ENCODE measurements at places on chromosomes 7 and 10.

DNA sequence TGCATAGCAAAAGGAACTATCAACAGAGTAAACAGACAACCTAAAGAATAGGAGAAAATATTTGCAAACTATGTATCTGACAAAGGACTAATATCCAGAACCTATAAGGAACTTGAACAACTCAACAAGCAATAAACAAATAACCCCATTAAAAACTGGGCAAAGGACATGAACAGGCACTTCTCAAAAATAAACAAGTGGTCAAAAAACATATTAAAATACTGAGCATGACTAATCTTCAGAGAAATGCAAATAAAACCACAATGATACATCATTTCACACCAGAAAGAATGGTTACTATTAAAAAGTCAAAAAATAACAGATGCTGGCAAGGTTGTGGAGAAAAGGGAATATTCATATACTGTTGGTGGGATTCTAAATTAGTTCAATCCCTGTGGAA, 17.1 kb downstream of the MAGI2 start:
- DNase-seq = no peak

GRCh38 chr7:51015581-51015980, 232.9 kb upstream of the GRB10 start:
- DNase-seq = no peak

DNA sequence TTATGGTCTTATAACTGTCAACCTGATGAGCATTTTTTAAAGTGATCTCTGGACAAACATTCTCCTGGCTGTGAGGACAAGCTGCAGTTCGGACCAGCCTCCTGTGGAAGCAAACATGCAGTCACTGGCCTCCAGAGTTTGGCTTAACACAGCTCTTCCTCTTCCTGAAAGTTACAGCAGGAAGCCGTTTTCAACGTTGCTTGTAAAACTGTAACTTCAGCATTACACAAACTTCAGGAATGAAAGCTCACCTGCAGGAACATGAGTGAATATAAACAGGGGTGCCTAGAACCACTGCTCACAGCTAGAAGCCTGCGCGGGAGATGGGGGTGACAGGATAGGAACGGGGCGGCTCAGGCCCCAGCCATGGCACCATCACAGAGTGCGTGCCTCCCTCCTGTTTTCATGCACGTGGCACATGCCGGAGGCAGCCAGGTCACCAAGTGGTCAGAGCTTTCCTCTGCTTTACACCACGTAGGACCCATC, 292.9 kb upstream of the PITRM1 start:
- no peak for DNase-seq

- DNase-seq = no peak
Measured at GRCh38 chr7:29588212-29588611, 24.6 kb downstream of the PRR15 start.

GRCh38 chr10:78383378-78384048, 349.9 kb downstream of the RPS24 start:
- DNase-seq = no peak

GRCh38 chr7:127865466-127865865, 165.8 kb downstream of the LRRC4 start:
- DNase-seq = no peak

DNA sequence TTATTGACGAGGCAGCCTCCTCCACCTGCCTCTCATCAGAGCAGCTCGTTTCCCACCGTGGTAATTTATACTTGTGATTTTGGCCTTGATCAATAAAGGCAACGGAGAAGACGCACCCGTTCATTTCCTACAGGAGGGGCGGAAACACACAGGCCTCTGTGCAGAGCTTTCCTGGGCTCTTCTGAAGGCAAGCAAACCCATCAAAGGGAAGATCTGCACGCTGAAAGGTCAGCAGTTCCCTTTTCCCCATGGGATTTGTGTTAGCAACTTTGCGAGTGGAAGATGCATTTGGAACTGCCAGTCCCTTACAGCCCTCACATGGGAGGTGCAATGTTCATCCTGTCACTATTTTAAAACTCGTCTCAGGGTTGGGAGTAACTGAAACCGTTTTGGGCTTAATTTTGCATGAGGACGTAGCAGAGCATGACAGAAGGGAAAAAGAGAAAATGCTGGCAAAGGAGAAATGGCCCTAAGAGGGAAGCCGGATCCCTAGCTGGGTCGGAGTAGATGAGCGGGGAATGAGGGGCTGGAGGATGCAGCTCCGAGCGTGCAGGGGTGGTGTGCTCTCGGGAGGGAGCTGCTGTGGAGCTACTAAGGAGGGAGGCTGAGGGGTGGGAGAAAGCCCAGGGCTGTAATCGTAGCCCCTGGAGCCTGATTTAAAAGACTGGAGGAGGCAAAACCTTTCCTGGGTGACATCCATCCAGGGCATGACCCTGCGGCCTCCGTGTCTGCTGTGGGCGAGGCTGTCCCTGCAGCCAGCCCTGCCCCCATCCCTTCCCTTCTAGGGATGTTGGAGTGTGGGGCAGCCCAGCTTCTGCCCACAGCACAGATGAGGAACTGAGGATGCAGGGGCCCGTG, 111.1 kb upstream of the FAM20C start:
- no peak for DNase-seq

DNA sequence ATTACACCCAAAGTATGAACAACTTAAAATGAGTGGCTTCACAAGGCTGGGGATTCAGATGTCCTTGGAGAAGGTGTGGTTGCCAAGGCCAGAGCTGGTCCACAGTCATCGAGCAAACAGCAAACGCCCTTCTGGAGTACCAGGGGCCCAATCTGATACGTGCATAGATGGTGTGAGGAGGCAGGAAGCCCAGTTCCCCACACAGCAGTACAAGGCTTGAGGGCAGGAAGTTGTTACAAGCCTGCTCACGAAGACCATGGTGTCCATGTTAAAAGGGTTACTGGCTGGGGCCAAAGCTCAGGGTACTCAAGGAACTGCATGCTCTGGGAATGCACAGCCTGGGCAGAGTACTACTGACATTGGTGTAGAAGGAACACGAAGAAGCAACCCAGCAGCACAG, 4.6 kb upstream of the ANKRD26 start:
- DNase-seq = no peak

- no peak for DNase-seq
Measured at GRCh38 chr7:82384779-82385178, 58.8 kb downstream of the CACNA2D1 start.

DNA sequence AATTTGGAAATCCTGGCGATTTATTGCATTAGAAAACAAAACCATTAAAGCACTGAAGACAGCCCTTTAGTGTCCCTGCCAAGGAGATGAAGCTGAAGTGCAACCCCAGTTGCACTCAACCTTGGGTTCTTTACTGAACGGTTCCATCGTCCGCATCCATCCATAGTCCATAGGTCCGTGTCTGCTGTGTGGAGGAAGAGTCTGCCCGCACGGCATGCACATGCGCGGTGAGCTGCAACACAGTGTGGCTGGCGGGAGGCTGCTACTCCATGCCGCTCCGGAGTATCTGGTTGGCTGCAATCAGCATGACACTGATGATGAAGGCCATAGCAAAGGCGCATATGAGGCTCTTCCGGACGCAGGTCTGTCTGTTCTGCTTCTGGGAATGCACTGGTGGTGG, 624.6 kb downstream of the CALN1 start:
- no peak for DNase-seq

DNA sequence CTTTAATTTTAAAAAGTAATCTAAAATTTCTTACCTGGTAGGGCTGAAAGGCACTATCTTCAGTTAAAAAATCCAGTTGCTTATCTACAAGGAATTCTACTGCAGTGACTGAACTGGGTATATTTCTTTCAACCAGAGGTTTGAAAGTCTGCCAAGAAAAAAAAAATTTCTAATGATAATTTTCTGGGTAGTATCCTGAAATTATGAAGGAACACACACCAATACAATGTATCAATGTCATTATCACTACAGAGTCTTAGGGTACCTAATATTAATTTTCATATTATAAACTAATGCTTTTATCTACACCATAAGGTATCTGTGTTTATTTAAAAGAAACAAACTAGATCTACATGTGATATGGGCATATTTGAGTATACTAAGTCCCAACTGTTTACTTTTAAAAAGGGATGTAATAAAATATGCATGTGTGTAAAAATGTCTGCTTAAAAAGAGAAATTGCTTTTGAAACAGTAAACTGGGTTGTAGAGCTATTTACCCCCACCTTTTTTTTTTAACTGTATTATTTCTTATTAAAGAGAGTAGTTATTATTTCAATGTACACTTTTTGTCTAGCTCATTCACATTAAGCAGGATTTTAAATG, 131.6 kb downstream of the NRBF2 start:
- DNase-seq = no peak

DNA sequence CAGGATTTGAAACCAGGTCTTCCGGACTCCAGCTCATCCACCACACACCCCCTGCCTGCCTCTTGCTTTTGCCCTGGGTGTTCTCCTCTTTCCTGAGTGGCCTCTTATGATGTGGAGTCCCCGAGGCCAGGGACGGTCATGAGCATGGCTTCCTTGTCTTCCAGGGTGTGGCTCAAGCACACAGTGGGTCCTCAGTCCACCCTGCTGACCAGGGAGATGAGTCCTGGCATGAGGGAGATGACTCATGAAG, 32.8 kb downstream of the DNAJB12 start:
- no peak for DNase-seq

DNA sequence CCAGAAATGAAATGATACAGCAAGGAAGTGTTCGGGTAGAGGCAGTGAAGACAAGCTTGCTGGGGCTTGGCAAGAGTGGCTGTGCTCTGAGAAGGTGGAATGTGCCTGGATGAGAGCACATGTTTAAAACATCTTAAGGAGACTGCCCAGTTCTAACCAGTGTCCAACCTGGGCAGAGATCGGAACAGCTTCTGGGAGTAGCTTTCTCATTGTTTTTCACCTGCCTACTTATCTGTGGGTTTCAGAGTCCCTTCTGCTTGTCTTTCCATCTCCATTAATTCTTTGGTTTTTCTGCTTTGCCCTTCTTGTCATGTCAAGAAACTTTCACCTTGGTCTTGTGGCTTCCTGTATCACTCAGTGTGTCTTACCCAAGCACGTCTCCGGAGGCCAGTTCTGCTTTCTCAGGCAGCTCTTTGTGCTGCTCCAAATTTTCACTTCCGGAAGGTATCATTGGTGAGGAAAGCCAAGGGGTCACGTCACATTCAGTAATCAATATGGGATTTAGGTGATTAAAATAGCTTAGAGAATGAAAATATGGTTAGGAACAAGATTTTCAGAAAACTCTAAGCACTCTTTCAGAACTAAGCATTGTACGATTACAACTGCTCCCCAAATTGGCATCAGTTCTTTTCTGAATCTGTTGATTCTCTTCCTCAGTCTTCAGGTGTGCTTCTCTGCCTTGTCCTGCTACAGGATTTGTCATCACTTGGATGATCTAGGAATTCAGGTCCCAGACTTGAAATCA, 5.5 kb upstream of the LAMB4 start:
- no peak for DNase-seq

GRCh38 chr10:99788598-99789256, 6.3 kb downstream of the ABCC2 start:
- no peak for DNase-seq

GRCh38 chr7:108189733-108190388, 59.7 kb upstream of the LAMB4 start:
- DNase-seq = no peak

GRCh38 chr10:74898201-74898976, 72.0 kb downstream of the KAT6B start:
- DNase-seq = no peak

- DNase-seq = no peak
Measured at GRCh38 chr10:49611816-49612512, 1.9 kb downstream of the SLC18A3 start.

DNA sequence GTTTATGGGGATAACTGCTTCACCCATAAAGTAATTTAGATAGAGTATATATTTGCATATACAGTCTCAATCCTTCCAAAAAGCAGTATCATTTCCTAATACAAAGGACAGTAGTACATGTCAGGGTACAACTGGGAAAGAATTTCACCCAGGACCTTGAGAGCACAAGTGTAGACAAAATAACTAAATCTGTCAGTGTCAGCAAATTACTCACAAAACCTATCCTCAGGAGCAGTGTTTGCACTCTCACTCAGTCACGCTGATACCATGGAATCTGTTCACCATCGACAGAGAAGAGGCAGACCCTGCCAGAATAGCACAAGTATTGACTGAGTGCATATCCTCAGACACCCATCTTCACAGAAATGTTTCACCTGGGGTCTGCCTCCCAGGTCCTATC, 554.7 kb upstream of the PHF14 start:
- DNase-seq = no peak

DNA sequence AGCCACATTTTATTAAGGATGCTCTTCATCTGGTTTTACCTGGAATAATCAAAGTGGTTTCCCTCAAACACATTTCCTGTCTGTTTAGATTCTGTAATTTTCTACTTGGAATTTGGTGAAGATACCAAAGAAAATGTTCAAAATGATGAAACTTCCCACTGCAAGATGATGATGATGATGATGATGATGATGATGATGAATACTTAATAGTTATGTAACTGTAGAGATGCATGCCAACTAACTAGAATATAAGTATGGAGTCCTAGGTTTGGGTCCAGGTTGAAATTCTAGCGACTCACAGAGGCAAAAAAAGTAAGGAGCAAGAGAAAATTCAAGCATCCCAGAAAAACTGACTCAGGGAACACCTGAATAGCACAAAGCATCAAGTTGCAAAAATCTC, 104.0 kb upstream of the KIAA1217 start:
- DNase-seq = no peak

DNA sequence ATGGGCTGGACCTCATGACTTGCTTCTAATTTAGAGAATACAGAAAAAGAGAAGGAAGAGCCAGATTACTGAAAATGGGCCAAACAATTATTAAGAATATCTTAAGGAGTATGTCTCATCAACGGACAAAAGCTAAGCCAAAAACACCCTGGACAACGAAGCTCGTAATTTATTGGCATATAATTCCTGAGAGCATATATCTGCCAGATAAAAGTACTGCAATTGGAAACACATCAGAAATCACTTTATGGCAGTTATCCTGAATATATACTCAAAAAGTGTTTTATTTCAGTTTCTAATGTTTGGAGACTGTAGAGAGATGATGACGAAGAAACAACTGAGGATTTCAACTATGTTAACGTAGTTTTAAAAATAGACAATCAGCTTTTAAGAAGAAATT, 211.8 kb downstream of the CSTF2T start:
- no peak for DNase-seq

DNA sequence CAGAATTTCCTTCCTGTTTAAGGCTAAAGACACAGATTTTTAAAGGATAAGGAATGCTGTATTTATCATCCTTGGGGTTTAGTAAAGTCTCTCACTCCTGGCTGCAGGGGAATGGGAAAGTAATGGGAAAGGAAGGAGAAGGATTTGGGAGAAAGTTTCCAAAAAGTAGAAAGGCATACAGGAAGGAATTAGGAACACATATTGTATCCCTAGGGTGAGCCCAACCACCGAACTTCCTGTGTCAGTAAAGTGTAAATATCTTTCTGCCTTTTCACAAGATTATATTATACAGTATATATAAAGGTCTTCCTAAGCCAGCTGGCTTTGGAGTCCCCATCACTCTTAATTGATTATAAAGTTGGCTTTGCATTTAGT, 12.0 kb upstream of the UBE2D1 start:
- DNase-seq = no peak

DNA sequence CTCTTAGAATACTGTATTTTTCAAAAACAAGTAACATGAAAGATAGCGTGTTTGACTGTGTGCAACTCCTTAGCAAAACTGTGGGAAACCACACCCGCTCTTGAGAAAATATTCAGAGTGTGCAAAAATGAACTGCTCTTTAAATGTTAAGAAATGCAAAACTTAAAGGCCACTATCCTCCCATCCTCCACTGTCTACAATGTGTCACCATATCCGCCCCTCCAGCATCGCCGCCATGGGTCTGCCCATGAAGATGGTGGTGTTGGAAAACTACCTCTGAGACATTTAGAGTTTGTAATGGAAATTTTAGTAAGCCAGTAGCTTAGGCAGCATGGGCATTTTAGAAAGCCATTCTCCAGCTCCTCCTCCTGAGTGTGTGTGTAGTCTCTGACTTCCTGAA, 20.1 kb upstream of the NMT2 start:
- no peak for DNase-seq

GRCh38 chr7:12761111-12761510, 73.7 kb downstream of the ARL4A start:
- no peak for DNase-seq
